Hippocampal formation (tissue), 2 donors: ENCODE measurements at places on chromosomes 12 and 14.

GRCh38 chr12:58346032-58346632 is 404.8 kb downstream of the ATP23 start:
- DNase-seq, result no peak

- no peak for DNase-seq
These were observed 23.0 kb downstream of the VPS37B start for GRCh38 chr12:122872815-122873361.

DNA sequence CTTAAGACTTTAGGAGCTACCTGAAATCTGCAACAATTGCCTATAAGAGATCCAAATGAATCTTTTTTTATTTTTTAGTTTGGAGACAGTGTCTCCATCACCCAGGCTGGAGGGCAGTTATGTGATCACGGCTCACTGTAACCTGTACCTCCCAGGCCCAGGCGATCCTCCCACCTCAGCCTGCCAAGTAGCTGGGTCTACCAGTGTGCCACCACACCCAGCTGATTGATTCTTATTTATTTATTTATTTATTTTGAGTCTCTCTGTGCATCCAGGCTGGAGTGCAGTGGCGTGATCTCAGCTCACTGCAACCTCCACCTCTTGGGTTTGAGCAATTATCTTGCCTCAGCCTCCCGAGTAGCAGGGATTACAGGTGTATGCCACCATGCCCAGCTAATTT is 26.1 kb downstream of the STK38L start:
- no peak for DNase-seq

DNA sequence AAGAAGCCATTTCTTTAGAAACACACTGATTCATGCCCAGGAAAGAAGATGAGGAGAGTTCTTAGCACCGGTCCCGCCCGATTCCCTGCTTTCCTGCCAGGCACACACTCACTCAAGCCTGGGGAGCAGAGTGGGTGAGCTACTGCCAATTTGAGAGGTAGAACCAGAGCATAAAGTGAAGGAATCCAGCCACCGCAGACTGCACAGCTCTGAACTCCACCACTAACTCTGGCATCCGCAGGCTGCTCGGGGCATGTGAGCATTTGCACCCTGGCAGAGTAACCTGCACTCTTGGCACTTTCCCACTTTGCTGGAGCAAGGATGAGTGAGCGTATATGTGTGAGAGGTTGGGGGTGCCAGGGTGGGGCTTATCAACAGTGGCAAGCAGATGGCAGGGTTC is 4.0 kb upstream of the SYNDIG1L start:
- no peak for DNase-seq

- DNase-seq, result no peak
These were observed 95.3 kb downstream of the STXBP6 start for GRCh38 chr14:24954700-24955037.

DNA sequence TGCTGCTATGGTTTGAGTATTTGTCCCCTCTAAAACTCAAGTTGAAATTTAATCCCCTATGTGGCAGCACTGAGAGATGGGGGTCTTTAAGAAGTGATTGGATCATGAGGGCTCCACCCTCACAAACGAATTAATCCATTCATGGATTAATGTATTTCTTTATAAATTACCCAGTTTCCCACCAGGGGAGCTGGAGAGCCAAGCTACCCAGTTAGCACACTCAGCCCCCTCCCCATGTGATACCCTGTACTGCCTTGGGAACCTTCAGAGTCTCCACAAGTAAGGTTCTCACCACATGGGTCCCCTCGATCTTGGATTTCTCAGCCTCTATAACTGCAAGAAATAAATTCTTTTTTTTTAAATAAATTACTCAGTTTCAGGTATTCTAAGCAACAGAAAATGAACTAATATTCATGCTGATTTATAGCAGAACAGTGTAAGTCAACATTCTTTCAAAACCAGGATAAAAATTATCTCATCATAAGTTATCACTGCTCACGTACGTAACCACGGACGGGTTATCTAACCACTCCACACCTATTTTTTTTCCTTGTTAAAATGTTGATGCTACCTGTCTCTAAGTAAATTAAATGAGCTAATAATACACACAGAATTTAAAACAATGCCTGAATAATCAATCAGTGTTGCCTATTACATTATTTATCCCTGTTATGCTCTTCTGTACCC is 3.6 kb downstream of the NAP1L1 start:
- no peak for DNase-seq

DNA sequence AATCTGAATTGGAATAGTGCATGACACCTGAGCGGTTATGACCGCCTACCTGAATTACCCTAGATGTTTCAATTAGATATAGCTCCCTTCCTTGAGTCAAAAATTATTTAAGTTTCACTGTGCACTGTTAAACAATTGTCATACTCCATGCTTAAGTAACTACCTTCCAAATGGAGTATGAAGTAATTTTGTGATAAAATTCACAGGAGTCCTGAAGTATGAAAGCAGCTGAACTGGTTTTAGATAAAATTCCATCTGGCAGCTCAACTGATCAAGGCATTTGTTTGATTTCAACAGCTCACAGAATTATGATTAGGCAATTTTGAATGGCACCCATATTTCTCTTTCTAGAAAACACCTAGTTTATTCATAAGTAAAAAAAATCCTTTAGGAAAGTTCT is 19.5 kb downstream of the PRICKLE1 start:
- DNase-seq, result no peak

GRCh38 chr14:90519262-90519920 is 122.6 kb downstream of the CALM1 start:
- no peak for DNase-seq

- no peak for DNase-seq
These were observed 18.0 kb downstream of the GALNT6 start for GRCh38 chr12:51373187-51373586.

GRCh38 chr14:66539034-66539433 is 31.1 kb downstream of the GPHN start:
- no peak for DNase-seq

- no peak for DNase-seq
These were observed 188.1 kb upstream of the PRKD1 start for GRCh38 chr14:30115756-30116155.

- no peak for DNase-seq
These were observed 27.8 kb upstream of the AEBP2 start for GRCh38 chr12:19411234-19412204.

DNA sequence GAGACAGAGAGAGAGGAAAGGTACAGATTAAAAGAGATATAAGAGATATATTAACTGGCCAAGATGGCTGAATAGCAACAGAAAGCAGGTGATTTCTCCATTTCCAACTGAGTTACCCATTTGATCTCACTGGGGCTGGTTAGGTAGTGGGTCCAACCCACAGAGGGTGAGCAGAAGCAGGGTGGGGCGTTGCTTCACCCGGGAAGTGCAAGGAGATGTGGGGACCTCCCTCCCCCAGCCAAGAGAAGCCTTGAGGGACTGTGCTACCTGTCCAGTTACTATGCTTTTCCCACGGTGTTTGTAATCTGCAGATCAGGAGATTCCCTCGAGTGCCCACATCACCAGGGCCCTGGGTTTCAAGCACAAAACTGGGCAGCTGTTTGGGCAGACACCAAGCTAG is 131.2 kb downstream of the AKAP6 start:
- DNase-seq, result no peak

DNA sequence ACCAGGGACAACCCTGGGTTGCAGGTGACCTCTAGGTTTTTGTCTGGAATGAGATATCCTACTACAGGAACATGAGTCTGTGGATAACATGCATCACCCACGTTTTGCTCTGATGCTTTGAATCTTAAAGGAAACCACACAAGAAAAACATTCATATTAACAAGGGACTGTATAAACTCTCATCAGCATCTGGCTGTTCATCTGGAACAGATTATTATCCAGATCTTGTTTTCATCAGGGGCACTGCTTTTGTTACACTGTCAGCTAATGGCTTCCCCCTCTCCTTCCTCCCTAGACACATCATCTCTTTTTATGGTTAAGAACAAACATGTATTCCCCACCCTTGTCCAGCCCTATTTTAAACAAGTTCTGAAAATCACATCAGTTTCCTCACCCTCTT is 1095.7 kb downstream of the AACS start:
- DNase-seq, result no peak

GRCh38 chr12:95796225-95796981 is 5.8 kb upstream of the NTN4 start:
- no peak for DNase-seq

DNA sequence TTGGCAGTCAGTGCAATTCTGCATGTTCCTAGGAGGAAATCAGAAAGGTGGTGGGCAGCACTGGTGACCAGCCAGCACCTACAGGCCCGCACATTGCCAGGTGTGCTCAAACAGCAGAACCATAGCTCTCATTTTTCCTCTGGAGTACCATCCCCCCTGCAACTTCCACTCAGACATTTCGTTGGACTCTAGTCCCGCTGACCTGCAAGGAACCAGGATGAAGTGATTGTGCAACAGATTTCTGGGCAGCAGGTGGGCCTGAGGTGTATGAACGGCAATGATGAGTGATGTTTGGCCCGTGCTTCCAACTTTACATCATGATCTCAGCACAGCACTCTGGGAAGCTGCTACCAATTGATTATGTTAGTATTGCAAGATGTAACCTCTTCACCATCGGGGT is 129.9 kb downstream of the NTF3 start:
- no peak for DNase-seq

DNA sequence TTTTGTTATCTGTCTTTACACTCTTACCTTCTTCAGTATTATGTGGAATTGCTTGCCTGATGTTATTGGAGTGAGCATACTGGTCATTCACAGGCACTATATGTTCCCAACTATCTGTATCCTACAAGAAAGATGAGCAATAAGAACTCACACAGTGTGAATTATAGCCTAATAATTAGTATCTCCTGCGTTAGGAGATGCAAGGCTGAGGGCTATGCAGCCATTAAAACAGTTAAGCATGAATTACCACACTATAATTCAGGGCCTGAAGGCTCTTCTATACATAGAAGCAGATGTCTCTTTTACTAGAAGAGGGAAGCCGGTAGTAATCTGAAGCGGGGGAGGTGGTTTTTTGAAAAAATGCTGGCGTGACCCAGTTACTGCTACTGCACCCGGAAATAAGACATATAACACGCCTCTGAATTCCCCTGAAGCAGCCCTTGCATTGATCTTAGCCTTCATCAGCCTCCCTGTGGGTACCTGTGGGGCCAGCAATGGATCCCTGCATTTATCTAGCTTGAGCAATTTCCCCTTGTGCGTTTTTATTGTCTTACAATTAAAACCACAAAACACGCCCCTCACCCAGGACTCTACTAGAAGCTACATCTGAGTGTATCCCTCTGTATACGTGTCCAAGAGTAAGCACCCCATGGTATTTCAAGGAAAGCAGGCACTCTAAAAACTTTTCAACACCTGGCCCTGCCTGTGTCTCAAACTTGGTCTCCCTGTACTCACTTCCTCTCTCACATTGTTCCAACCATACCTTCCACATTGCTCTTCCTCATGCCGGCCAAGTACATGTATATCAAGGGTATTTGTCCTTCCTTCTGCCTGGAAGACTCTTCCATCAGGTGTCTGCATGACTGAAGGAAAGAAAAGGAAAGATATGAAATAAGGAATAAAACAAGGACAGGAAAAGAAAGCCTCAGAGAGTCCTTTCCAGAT is 210.9 kb upstream of the ARID2 start:
- no peak for DNase-seq

GRCh38 chr12:109736552-109737108 is 23.0 kb downstream of the FAM222A start:
- DNase-seq, result no peak

GRCh38 chr14:34502001-34502400 is 37.5 kb downstream of the EAPP start:
- DNase-seq, result no peak

DNA sequence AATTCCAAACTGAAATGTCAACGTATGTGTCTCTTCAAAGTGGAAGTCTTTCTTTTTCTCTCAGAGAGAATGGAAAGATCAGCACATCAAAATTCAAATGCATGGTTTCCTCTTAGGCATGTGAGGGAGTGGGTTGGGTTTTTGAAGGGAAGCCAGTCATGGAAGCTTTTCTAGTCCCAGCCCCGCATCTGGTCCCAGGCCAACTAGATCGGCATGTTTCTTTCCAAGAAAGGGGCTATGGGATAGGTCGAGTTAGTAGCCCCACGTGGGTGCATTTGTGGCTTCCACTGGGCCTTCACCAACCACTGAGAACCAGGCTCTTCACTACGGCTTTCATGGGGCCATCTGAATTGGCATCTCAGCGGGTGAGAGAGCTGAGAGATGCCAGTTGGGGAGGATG is 6.6 kb downstream of the C1S start:
- no peak for DNase-seq

GRCh38 chr14:45246691-45247090 is 6.3 kb downstream of the MIS18BP1 start:
- no peak for DNase-seq

DNA sequence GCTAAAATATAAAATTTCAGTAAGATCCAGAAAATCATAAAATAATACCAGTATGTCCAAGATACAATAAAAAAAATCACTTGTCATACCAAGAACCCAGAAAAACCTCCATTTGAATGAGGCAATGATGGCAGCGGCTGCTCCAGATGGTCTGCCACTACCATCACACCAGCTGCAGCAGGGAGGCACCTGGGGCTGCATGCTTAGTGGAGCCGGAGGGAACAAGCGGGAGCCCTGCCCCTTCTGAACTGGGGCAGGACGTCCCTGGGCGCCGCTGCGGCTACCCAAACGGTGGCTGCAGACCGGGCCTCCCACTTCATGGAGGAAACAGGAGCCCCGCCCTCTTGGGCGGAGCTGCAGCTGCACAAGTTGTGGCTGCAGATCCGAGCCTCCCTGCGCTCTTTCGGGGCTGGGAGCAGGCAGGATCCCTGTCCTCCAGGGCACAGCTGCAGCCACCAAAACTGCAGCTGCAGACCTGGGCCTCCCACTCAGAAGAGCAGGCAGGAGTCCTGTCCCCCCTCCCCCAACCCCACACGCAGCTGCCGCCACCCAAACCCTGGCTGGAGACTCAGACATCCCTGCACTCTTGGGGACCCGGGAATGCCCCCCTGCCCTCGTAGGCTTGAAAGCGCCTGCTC is 36.1 kb upstream of the OR5AU1 start:
- DNase-seq, result no peak

DNA sequence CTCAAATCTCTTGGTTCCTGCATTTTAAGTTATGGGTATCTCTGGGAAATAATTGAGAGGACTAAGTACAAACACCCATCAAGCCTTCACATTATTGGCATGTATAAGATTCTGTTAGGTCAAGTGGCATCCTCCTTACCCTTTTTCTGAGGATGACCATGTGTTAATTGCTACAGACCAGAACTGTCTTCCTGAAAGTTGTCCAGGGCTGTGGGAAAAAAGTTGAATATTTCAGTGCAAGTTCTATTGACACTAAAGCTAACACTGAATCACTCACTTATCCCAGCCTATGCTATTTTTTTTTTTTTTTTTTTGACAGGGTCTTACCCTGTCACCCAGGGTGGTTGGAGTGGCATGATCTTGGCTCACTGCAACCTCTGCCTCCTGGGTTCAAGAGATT is 130.1 kb upstream of the HIF1A start:
- no peak for DNase-seq

- peak; percentile 52 for DNase-seq
These were observed 910 bp upstream of the SRP54 start for GRCh38 chr14:34981743-34982420.

GRCh38 chr14:84065811-84066210 is 1464.1 kb upstream of the FLRT2 start:
- DNase-seq, result no peak
